ENCODE measurements at places on chromosomes 2 and 18. TPM values are rescaled to one million over a fixed set of nuclear protein-coding genes. Genes with fewer than 3 reads are reported as not detected.

RFX8 gene
- polyA plus RNA-seq, result not detected

CCDC88A gene
- polyA plus RNA-seq, result 4.8 TPM

RAX gene
- not detected for polyA plus RNA-seq

LCT gene
- polyA plus RNA-seq, result not detected

SOWAHC gene
- not detected for polyA plus RNA-seq

CAPN14 gene
- polyA plus RNA-seq, result 2.9 TPM

INPP1 gene
- 2.7 TPM for polyA plus RNA-seq

FAM117B gene
- 21.6 TPM for polyA plus RNA-seq

SPDYA gene
- polyA plus RNA-seq, result 0.30 TPM

SNRNP27 gene
- polyA plus RNA-seq, result 79.0 TPM

SH3RF3 gene
- not detected for polyA plus RNA-seq

GCA gene
- polyA plus RNA-seq, result 52.4 TPM

SKA1 gene
- polyA plus RNA-seq, result 0.90 TPM

ALKAL2 gene
- 3.5 TPM for polyA plus RNA-seq

CMPK2 gene
- 4.6 TPM for polyA plus RNA-seq

SERPINB13 gene
- polyA plus RNA-seq, result not detected

CD8B2 gene
- polyA plus RNA-seq, result not detected

SCG2 gene
- not detected for polyA plus RNA-seq

MATN3 gene
- polyA plus RNA-seq, result not detected

PRLH gene
- not detected for polyA plus RNA-seq

IL37 gene
- not detected for polyA plus RNA-seq

RAD51AP2 gene
- not detected for polyA plus RNA-seq

COL3A1 gene
- not detected for polyA plus RNA-seq

TMEM247 gene
- polyA plus RNA-seq, result not detected

UGT1A8 gene
- polyA plus RNA-seq, result not detected

STARD6 gene
- polyA plus RNA-seq, result not detected

EVX2 gene
- not detected for polyA plus RNA-seq

CGREF1 gene
- polyA plus RNA-seq, result not detected

DUSP19 gene
- polyA plus RNA-seq, result 0.50 TPM

AFF3 gene
- 85.9 TPM for polyA plus RNA-seq

UGT1A6 gene
- polyA plus RNA-seq, result not detected

G6PC2 gene
- polyA plus RNA-seq, result not detected

ARHGAP15 gene
- polyA plus RNA-seq, result 190 TPM

WDR35 gene
- polyA plus RNA-seq, result 1.3 TPM

SULT1C2 gene
- polyA plus RNA-seq, result not detected

CHCHD5 gene
- 39.7 TPM for polyA plus RNA-seq

EIF5B gene
- polyA plus RNA-seq, result 13.8 TPM

DSEL gene
- not detected for polyA plus RNA-seq

IL1RL2 gene
- not detected for polyA plus RNA-seq

GREB1 gene
- polyA plus RNA-seq, result not detected

All from IgD-negative memory B cell (primary cell).